ENCODE measurements at places on chromosomes 6 and 20.

DNA sequence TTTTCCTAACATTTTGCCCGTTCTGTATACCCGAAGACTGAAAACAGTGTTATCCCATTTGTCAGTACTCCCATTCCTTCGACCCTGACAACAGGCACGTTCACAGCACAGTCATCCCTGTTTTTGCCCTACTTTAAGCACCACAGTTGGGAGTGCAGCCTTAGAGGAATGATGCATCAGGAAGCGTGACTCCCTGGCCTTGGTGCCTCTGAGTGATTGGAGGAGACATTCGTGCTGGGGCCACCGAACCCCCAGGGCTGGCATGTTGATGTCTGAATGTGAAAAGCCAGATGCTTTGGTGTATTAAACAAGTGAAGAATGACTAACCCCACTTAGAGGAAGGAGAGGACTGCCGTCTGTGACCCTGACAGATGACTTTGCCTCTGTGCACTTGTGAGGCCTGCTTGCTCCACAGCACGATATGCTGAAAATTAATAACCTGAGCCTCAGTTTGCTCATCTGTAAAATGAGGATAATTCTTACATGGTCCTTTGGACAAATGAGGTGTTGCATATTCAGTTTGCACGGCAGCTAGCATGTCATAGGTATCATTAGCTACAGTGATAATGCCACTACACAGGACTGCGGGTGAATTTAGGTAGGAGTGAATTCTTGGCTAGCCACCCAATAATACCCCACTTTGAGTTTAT lies 36.0 kb downstream of the STK35 start:
- no peak for DNase-seq

DNA sequence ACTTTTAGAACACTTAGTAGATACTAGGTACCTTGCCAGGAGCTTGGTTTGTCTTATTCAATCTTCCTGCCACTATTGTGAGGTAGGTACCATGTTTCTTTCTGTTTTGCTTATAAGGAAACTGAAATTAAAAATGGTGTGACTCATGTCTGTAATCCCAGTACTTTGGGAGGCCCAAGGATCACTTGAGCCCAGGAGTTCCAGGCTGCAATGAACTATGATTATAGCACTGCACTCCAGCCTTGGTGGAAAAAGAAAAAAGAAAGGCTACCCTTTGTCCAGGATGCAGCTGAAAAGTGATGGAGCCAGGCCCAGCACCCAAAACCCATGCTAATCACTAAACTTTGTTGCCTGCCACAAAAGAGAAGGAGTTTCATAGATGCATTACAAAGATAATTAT lies 34.1 kb upstream of the LAMA4 start:
- no peak for DNase-seq

GRCh38 chr20:58421497-58421850 lies 32.4 kb downstream of the VAPB start:
- DNase-seq = no peak

- DNase-seq = no peak
Measured at GRCh38 chr6:119542037-119542436, 192.5 kb upstream of the MAN1A1 start.

GRCh38 chr6:128167552-128167951 lies 266.7 kb upstream of the THEMIS start:
- DNase-seq = no peak

- DNase-seq = no peak
Measured at GRCh38 chr6:148997865-148998264, 251.0 kb downstream of the UST start.

DNA sequence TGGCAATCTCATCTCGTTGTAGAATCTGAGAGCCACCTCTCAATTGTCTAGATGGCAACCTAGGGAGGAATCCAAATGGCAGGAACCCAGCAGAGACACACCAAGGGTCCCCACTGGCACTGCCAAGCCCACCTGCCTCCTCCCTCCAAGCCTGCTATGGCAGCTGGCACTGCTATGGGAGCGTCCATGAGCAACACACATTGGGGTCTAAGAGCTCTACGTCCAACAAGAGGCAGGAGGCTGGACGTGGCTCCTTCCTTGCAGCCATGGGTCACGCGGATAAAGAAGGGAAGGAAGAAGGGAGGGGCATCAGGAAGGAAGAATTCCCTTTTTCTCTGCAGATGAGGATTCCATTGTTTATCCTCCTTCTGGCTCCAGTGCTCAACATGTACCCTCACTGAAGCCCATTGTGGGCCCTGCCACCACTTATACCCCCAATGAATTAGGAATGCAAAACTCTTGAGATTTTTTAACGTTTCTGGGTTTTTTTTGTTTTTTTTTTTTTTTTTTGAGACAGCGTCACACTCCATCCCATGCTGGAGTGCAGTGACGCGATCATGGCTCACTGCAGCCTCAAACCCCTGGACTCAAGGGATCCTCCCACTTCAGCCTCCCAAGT lies 17.3 kb downstream of the ATP9A start:
- DNase-seq = no peak

GRCh38 chr6:132812255-132812732 lies 2.1 kb upstream of the RPS12 start:
- no peak for DNase-seq

DNA sequence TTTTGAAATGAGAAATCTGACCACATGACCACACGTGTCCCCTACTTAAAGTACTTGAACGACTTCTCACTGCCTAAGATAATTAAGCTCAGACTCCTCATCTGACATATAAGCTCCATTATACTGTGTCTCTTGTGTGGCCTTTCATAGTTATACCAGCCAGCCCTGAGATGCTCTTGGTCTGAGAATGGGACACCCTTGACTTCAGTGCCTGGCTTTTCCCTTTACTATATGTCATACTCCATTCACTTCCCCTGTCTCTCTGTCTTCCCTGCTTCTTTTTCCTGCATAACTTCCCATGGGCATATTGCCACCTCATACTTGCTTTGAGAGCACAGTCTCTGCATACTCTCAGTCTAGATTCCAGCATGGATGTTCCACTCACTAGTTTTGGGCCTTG lies 53.4 kb upstream of the TINAG start:
- no peak for DNase-seq

DNA sequence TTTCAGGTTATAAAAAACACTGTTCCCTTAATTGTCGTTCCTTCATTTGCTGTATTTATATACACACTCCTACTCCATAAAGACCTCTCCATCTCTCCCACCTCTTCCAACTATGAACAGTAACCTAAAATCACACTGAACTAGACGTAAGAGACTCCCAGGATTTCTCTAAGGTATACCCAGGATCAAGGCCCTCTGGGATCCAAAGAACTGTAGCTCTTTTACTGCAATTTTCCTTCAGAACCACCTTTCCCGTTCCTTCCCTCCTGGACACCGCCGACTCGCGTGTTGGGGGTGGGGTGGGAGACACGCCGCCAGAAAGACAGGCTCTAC lies 680 bp downstream of the LATS1 start:
- no peak for DNase-seq

- DNase-seq = no peak
Measured at GRCh38 chr6:3751077-3751729, at the start of gene PXDC1. Gene PXDC1, minus strand, starts transcription at chr6:3751713. Its CDS starts 182 bp downstream, at chr6:3751531.

- no peak for DNase-seq
Measured at GRCh38 chr6:158358450-158359077, 46.3 kb downstream of the TULP4 start.

DNA sequence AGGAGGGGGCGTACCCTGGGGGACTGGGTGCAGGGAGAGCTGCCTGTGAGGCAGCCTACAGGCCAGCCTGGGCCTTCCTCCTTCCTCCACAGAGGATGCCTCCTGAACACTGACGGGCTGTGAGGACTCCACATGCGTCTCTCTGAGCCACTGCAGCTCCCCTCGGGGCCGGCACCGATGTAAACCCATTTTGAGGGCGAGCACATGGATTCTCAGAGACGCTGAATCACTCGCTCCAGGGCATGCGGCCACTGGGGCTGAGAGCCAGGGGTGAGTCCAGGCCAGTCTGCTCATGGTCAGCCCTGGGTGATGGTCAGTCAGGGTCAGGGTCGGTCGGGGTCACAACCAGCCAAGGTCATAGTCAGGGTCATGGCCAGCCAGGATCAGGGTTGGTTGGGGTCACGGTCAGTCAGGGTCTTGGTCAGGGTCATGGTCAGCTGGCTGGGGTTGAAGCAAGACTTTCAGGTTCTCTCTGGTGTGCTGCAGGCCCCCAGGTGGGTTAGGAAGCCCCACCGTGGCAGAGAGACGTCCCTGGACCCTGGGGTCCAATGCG lies 14.7 kb upstream of the RBBP8NL start:
- no peak for DNase-seq

GRCh38 chr6:112833581-112834131 lies 486.5 kb downstream of the RFPL4B start:
- no peak for DNase-seq

DNA sequence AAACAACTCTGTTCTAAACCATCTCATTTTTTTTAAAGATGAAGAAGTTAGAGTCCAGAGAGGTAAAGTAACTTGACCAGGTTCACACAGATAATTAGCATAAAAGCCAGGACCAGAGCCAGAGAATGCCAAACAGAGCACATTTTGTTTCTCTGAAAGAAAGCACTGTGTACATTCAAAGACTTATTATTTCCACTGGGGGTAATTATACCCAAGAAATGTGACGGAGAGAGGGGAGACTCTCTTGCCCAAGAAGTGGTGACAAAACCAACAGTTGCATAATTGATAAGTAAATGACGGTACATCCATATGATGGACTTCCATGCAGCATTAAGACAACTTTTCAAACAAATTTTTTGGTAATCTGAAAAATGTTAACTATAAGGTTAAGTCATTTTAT lies 111.6 kb downstream of the RTN4IP1 start:
- DNase-seq = no peak

GRCh38 chr6:128186729-128187128 lies 285.9 kb upstream of the THEMIS start:
- DNase-seq = no peak

DNA sequence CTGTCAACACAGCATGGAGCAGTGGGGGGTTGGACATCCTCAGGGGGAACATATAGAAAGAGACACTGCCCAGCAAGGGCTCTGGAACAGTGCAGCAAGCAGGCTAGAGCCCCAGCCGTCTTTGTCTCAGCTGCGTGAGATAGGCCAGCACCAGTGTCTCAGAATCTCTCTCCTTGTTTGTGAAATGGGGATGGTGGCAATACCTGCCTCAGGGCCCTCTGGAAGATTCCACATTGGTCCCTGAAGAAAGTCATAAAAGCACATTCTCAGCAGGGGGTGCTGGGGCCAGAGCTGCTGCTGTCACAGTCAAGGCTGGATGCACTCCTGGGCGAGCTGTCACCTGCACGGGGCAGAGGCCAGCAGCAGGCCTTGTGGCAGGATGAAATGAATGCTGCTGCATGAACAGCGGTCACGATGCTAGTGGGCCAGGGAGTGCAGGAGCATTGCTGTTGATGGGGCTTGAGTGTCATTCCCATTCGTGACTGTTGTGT lies 121.7 kb downstream of the SYCP2 start:
- no peak for DNase-seq

Measured in stimulated activated CD8-positive, alpha-beta memory T cell treated with anti-CD3 and anti-CD28 coated beads, Interleukin-4, amount 100 ng/mL, for 1 hour (primary cell).